Left hindlimb (tissue), 1 donor: ENCODE measurements at places on chromosomes 6 and 20.
A peak's percentile ranks its signal among the peaks of the same experiment; 100 is the strongest.

DNA sequence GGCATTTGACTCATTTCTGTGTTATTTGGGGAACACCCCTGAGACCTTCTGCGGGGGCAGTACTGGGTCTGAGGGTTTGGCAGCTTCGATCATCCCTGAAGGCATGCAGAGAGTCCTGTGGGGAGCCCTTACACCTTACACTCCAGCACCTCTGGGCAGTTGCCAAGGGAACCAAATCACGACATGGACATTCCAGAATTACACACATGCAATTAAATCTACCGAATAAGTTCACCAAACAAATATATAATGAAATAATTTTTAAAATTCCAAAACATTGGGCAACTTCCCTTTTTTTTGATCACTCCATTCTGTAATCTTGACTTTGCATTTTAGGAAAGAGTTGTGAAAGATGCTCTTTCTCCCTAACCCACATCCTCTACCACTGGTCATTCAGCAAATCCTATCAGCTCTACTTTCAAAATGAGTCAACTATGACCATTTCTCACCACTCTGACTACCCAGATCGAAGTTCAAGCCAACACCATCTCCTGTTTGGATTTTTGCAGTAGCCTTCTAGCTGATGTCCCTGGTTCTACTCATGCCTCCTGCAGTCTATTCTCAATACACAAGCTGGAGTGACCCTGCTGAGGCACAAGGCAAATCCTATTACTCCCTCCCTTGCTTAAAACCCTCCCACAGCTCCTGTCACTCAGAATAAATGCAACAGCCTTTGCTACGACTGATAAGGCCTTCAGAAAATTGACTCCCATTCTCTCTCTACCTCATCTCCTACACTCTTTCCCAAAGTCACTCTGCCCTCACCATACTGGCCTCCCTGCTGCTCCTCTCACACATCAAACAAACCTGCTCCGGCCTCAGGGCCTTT, 533.3 kb downstream of the HACE1 start:
- no peak for DNase-seq

DNA sequence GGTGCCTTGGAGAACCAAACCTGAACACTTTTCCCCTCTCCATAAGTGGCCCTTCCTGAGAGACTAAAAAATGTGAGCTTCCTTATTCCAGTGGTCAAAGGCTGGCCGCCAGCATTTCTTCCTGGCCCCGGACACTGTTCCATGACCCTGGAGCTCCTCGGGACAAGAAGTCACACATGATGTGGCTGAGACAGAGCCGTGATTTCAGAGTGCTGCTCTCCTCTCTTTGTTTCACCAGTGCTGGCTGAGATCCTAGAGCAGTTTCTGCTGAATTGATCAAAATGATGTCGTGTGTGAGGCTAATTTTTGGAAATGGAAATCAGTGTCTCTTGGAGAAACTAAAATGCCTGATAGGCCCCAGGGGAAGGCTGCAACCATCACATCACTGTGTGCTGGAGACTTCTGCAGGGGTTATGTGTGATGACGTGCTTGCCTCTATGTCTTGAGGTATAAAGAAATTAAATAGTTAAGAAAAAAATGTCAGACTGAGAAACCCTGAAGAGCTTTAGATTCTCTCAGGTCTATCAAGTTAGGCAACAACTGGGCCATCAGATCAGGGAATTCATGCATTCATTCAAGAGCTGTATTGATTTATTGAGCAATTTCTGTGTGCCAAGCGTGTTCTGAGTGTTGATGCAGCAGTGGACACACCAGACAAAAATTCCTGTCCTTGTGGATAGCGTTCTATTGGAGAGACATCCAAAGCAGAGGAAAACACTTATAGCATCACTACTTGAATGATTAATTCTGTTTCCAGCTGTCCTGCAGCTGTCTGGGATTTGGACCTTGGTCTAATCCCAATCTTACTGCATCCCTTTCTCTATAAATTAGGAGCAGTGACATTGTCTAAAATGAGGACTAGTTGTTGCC, 72.7 kb upstream of the CCN6 start:
- DNase-seq = no peak

- DNase-seq = no peak
Observed at GRCh38 chr6:106066989-106067388, 19.1 kb upstream of the PRDM1 start.

GRCh38 chr6:79089552-79090404, 11.7 kb upstream of the PHIP start:
- DNase-seq = no peak

- DNase-seq = no peak
Observed at GRCh38 chr20:18057101-18057993, at the start of gene OVOL2. TSS of gene OVOL2 (minus strand) at chr20:18057916. CDS start at chr20:18057634, 282 bp downstream.

DNA sequence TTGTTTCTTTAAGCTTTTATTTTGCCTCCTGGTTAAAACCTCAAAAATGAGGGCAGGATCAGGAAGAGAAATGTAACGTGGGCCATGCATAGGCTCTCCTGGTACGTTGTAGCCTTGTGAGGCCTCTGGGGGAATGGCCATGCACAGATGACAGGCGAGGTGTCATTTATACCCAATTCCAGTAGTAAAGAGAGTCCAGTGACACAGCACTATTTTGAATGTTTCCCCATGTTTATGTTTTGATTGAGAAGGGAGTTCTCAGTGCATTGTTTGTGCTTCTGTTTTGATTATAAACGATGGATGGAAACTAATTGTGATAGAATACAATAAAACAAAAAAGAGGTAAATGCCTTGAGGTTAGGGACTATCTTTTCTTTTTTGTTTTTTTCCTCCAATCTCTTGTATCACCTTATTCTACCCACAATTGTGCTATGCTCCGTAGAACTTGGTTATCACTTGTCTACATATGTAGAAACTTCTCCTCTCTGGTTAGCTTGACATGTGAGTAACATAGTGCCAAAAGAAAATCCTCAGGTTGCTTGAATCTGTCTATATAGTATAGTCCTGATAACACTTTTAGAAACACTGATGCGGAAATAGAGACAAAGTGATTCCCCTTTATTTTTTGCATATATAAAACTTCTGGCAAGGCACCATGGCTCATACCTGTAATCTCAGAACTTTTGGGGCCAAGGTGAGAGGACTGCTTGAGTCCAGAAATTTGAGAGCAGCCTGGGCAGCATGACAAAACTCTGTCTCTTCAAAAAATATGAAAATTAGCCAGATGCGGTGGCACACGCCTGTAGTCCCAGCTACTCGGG, 6.9 kb upstream of the SMIM28 start:
- DNase-seq = no peak

DNA sequence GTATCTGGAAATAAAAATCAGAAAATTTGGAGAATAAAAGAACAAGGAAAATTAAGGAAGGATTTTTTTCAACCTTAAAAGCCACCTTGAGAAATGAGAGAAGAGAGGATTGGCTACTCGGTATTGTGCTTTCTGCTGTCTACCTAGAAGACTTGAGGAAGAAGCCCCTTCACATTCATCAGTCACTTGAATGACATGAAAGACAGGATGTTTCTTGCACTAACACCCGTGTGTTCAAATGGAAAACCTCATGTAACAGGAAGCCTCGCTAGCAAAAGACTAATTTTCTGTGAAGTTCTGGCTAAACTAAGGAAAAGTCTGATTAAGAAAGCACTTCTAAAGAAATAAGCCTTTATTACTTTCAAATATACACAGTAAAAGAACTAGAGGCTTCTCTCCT, 69.9 kb downstream of the OLIG3 start:
- DNase-seq = no peak

DNA sequence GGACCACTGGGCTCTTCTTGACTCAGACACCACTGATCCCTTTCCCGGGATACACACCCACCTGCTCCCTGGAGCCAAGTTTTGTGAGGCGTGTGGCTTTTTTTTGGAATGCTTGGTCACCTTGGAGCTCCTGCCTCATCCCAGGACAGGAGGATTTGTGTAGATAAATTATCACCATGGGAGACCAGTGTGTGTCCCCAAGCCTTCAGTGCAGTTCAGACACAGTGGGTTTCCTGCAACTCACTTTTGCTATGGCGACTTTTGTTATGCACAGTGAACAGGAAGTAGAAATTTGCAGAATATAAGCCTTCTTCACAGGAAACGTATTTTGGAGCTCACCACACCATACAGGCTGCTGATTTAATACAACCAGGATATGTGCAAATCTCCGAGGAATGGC, 357.4 kb downstream of the PAX1 start:
- DNase-seq = no peak

- no peak for DNase-seq
Observed at GRCh38 chr20:41627611-41628244, 9.6 kb upstream of the CHD6 start.

GRCh38 chr6:106540907-106541306, 88.4 kb downstream of the RTN4IP1 start:
- no peak for DNase-seq

GRCh38 chr20:45842169-45842812, 8.7 kb downstream of the SNX21 start:
- DNase-seq = no peak

- no peak for DNase-seq
Observed at GRCh38 chr6:165701005-165701404, 38.0 kb upstream of the PDE10A start.

GRCh38 chr6:82030301-82030700, 217.2 kb downstream of the IBTK start:
- no peak for DNase-seq

- no peak for DNase-seq
Observed at GRCh38 chr6:20876036-20876435, 341.8 kb downstream of the CDKAL1 start.

DNA sequence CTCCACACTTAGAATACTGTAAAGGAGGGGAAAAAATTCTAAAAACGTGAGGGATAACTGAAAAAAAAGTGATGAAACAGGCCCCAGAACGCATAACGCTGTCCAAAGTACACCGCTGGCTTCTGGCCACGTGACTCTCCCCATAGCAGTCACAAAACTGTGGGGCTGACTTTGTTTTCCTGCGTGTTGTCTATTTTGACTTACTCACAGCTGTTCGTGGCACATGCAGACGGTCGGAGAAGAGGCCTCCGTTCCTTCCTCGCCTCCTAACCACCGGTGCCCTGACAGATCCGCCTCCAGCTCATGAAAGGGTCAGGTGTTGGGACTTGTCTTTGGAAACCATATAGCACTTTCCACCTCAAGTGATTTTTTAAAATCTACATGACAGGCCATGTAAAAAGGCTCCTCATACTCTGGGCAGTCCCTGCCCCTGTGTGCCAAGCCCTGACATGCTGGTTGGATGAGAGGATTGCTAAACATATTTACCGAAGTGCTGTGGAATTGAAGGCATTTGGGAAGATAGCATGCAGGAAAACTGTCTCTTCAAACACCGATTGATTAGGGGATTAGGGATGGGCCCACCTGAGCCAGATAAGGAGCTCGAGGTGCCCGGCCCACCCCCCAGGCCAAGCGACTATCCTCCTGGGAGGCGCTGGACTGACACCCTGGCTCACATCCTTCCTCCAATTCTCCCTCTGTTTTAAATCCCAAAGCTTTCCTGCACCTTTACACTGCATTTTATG, 54.8 kb downstream of the DACT2 start:
- DNase-seq = no peak

DNA sequence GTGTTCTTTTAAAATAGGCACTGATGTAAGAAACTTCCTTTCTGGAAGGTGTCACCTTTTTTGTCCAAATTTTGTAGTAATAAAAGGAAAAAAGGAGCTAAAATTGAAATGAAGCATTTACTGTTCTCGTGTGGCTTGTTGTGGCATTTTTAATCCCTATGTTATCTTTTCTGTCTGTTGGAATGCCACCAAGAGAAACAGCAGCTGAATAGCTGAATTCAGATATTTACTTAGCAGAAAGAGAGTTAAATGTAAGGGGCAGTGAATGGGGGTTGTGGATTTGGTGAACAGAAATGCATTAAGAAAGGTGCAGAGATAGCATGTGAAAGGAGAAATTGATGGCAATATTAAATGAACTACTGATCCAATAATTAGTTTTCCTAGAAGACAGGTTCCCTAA, 573.6 kb upstream of the EPHA7 start:
- no peak for DNase-seq

DNA sequence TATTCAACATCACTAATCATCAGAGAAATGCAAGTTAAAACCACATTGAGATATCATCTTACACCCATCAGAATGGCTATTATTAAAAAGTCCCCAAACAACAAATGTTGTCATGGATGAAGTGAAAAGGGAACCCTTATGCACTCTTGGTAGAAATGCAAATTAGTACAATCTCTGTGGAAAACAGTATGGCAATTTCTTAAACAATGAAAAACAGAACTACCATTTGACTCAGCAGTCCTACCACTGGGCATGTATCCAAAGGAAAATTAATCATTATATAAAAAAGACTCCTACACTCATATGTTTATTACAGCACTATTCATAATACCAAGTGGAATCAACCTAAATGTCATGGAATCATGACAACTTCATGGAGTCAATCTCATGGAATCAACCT, 611.3 kb upstream of the GJE1 start:
- DNase-seq = no peak

- peak; percentile 76 for DNase-seq
Observed at GRCh38 chr6:118800394-118801071, 93.4 kb upstream of the ASF1A start.

- DNase-seq = no peak
Observed at GRCh38 chr6:13935190-13935880, 10.6 kb downstream of the RNF182 start.

GRCh38 chr6:32622545-32623401, 14.4 kb upstream of the HLA-DQA1 start:
- DNase-seq = no peak

DNA sequence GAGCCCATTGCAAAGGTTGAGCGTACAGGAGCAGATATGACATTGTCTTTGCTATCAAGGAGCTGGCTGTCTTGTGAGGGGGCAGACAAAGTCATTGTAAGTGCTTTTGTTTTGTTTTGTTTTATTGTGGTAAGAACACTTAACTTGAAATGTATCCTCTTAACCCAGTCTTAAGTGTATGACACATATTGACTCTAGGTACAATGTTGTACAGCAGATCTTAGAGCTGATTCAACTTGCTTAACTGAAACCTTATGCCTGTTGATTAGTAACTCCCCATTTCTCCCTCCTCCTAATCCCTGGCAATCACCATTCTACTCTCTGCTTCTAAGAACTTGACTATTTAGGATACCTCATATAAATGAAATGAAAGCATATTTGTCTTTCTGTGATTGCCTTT, 429.0 kb downstream of the BMP2 start:
- DNase-seq = no peak

DNA sequence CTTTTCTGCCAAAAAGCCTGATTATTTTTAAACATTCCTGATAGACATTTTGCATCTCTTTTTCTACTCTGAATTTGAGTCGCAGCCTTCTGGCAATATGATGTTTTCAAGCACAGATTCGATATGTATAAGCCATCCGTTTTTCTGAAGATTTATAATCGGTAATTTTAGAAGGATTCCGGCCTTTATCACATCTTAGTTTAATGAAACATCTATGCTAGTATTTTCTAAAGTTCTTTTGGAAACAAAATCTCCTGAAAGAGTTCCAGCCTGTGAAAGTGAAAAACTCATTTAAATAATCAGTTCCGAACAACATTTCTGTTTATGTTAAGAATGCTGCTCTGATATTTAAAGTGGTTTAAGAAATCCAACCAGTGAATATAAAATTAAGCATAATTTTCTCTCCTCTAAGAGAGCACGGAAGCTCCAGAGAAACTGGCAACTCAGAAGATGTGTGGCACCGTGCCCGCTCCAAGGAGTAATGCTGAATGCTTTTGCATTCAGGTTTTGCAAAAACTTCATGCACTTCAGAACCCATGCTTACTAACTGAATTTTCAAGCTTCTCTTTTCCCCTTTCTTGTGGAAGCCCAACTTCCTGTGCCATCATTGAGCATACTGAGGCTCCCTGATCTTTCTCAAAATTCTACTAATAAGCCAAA, 20.7 kb downstream of the NDUFAF4 start:
- no peak for DNase-seq
